Central memory CD8-positive, alpha-beta T cell (primary cell): ENCODE measurements at places on chromosomes 2 and 18.

- no peak for DNase-seq
These were observed 100.1 kb upstream of the MAP4K3 start for GRCh38 chr2:39537150-39537549.

DNA sequence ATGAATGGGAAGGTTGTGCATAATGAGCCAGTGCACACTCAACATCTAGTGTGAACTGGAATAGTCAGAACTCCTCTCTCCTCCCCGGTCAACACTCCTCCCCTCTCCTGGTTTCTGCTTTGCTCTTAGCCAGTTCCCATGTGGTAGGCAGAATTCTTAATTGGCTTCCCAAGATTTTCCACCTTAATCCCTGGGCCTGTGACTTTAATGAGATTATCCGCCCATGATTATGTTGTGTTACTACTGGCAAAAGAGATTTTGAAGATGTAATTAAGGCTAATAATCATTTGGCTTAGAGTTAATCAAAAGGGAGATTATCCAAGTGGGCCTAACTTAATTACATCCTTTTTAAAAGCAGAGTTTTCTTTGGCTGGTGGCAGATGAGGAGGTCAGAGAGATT lies 34.2 kb upstream of the REV1 start:
- DNase-seq = no peak

DNA sequence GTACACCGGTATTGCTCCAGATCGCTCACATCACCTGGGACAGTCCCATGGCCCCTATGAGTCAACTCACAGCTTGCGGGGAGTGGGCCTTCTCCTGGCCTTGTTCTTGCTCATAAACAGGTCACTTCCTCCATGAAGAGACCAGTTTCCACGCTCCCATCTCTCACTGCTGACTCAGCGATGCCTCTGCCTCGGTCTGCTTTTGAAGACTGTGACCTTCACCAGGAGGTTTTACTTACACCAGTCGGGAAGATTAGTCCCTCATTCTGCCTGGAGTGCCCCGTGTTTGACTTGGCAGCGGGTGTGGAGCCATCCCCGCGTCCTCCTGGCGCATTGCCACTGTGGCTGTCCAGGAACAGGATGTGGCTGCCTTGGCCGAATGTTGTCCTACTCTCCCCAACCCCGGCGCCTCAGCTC lies 159.8 kb downstream of the RHBDD1 start:
- DNase-seq = no peak

DNA sequence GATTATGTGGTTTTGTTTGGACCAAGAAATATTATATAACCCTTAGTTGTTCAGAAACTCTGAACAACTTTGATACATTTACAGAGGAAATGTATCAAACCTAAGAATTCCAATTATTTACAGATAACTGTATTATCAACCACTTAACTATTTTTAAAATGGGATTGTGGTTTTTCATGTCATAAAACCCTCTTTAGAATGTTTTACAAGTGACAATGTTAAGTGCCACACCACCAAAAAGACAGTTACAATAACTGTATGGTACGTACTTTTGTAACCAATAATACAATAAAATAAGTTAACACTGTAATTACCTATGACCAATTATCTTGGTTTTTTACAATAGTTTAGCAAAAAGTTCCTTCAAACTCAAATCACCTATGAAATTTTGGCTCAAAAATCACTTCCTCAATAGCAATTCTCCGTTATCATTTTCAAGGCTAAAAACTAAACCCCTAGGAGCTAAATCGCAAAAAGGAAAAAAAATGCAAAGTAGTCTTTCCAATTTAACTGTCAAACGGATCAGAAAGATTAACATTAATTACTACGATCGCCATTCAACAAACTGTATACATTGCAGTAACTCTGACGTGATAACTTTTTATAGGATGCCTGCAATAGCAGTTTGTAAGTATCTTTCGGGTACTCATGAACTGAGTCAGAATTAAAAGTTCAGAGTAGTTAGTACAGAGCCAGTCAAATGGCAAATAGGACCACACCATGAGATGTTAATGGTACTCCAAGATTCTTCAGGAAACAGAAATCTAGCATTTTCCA lies 1.5 kb downstream of the ROCK1 start:
- no peak for DNase-seq

DNA sequence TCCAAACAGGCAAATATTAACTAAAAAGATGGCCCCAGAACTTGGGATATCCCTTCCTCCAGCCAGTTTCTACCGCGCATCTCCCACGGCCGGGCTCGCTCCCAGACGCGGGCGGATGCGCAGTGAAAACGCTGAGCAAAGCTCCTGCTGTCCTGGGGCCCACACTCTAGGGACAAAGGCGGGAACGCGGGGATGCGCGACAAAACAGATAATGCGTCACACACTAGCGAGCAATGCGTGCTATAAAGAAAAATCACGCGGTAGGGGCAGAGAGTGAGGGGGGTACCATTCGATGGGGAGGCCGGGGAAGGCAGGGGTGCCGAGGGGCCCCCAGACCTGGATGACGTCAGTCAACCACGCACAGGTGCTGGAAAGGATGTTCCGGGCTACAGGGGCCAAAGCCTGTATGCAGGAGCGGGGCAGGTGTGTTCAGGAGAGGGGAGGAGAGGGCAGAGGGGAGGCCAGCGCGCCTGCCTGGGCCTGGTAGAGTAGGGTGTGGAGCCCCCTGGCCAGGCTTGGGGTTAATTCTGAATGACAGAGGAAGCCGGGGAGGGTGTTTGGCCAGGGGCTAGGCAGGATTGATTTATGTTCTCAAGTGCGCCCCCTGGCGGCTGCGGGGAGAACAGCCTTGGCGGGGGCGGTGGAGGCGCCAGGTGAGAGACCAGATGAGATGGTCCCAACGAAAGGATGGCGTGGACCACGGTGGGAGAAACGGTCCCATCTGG lies 14.9 kb upstream of the ITM2C start:
- DNase-seq = peak; percentile 49

DNA sequence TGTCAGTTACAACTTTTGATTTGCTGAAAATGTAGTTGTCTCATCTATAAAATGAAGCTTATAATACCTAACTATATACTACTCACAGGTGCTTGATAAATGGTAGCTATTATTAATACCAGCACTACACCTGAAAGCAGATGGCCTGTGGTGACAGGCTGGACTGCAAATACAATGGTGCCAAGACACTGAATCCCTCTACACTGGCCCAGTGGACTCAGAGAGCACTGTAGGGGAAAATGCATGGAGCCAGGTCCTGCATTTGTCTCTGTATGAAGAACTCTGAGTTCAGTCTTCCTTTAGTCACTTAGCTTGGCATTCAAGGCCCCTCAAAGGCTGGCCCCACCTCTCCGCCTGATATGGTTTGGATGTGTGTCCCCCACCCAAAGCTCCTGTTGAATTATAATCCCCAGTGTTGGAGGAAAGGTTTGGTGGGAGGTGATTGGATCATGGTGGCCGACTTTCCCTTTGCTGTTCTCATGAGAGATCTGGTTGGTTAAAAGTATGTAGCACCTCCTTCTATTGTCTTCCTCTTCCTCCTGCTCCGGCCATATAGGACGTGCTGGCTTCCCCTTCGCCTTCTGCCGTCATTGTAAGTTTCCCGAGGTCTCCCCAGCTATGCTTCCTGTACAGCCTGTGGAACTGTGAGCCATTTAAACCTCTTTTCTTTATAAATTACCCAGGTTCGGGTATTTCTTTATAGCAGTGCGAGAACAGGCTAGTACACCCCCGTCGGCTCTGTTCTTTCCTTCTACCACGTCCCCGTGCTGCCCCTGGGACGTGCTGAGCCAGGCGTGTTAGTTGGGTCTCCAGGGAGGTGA lies 11.1 kb upstream of the NTSR2 start:
- DNase-seq = no peak

GRCh38 chr2:67516899-67517530 lies 119.9 kb downstream of the ETAA1 start:
- no peak for DNase-seq

- no peak for DNase-seq
These were observed 107.1 kb upstream of the ZNF516 start for GRCh38 chr18:76602191-76602590.

DNA sequence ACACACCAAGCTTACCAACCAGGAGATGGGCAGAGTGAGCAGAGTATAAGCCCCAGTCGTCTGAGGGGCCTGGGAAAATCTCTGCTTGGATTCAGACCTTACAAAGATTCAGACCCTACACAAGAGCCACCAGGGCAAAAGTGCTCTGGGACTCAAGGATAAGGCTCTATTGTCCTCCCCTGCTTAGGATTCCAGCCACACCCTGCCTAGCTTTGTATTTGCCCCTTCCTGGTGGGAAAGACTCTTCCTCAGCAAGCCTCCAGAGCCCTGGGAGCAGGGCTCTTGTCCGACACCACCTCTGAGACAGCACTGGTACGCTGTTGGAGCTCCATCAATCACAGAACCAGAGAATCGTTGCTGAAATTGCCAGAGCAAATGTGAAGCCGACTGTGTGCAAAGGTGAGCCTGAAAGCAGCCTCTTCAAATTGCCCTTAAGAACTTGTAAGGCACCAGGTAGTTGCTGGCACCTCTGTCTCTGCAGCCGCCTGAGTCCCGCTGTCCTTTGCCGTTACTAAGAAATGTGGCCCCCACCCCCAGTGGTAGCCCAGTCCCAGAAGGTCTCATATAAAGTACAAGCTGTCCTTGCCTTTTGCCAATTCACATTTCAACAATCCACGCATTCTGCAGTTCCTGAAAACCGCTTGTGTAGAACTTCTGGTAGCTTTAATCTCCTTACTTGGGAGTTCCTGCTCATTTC lies 148.7 kb downstream of the CTIF start:
- DNase-seq = no peak
